ENCODE measurements at places on chromosomes 2 and 18.

DNA sequence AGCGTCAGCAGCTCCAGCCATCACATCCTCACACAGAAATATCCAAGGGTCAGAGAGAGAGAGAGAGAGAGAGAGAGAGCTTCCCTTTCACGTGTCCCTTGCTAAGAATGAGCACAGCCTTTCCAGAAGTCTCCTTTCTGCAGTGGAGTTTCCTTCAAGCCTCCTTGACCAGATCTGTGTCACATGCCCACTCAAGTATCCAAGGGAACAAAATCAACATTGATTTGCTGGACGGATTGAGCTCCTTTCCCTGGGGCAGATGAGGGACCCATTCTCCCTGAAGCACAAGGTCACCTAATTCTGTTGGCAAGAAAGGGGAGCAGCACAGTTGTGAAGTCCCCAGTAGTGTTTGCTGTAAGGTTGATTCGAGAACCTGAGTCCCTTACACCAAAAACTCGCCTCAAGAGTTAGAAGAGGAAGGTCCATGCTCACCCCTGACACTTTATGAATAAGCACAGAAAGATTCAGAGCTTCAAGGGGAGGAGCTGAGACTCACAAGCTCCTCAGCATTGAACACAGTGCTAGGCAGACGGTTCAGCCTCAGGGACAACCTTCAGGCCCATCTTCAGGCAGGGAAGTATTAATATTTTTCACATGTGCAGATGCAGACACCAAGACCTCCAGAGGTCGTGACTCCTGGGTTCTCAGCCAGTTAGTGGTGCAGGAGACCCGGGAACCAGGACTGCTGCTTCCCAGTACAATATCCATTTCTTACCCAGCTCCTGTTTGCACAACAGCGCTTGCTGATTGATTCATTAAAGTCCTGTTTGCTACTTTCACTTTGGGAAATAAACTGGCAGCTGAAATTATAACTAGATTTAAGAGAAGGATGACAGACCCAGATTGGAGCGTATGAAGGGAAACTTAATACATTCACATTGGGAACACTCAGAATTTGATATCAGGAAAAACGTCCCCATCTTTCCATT lies 38.2 kb upstream of the MARCO start:
- H3K27me3 ChIP-seq: no peaks in the 10 kb centered on the region
- no peak for DNase-seq
- no peak overlapping the region for H3K4me3 ChIP-seq
- H3K27ac ChIP-seq: no peak overlapping the region
- no peaks in the 10 kb centered on the region for H3K4me1 ChIP-seq
- no peaks in the 10 kb centered on the region for H3K36me3 ChIP-seq

DNA sequence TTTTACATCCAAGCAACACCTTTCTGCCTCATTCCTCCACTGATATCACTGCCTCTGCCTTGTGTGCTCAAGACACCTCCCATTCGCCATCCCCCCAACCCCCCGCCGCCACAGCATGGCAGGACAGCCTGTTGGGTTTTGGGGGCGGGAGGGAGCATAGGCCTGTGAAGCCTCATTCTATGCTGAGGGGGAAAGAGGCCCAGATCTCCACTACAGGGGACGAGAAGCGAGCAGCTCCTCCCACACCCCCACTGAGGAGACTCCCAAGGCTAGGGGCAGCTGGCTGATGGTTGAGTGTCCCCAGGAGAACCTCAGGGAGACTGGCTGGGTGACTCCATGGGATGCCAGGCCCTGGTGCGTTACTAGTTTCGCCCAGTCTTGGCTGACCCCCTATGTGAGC lies 214.3 kb upstream of the SIX2 start:
- no peaks in the 10 kb centered on the region for H3K4me1 ChIP-seq
- no peak overlapping the region for H3K4me3 ChIP-seq
- no peaks in the 10 kb centered on the region for H3K36me3 ChIP-seq
- H3K27ac ChIP-seq: no peak overlapping the region
- no peak for DNase-seq

GRCh38 chr18:43893001-43893637 lies 615.8 kb upstream of the SYT4 start:
- H3K27ac ChIP-seq: no peak overlapping the region
- H3K36me3 ChIP-seq: no peaks in the 10 kb centered on the region
- no peaks in the 10 kb centered on the region for H3K4me1 ChIP-seq
- no peak overlapping the region for H3K4me3 ChIP-seq
- DNase-seq: peak; percentile 12

DNA sequence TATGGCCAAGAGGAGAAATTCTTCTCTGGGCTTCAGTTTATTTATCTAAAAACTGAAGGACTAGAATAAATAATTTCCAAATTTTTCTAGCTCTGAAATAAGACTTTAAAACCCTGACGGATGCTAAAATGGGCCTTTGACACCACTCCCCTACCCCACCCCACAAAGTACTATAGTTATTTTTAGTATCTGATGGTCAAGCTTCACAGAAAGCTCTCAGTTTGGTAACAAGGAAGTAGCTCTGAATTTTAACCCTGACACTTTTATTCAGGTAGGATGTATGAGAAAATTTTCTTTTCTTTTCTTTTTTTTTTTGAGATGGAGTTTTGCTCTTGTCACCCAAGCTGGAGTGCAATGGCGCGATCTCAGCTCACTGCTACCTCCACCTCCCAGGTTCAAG lies 2.4 kb downstream of the RBKS start:
- no peaks in the 10 kb centered on the region for H3K36me3 ChIP-seq
- peaks cover 8% of the 10 kb centered on the region for H3K4me1 ChIP-seq
- H3K4me3 ChIP-seq: no peak overlapping the region
- H3K27me3 ChIP-seq: no peaks in the 10 kb centered on the region

DNA sequence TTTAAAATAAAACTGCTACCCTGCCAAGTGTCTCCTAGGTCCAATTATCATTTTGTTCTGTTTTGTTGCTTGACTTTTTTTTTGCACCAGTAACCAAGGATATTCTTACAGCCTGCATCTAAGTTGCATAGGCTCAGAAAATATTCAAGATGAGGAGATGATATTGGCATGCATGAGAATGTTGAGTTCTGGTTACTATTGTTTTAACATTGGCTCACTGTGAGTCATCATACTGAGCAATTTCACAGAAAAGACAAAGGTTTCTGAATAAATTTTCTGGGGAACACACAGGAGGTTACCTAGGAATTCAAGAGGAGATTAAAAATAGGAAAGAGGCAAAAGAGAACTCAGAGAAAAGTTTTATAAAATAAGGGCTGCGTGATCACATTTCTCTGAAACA lies 84.8 kb upstream of the POU3F3 start:
- H3K4me1 ChIP-seq: no peaks in the 10 kb centered on the region
- no peak overlapping the region for H3K27ac ChIP-seq
- H3K27me3 ChIP-seq: no peaks in the 10 kb centered on the region
- no peak for DNase-seq

- H3K4me1 ChIP-seq: no peaks in the 10 kb centered on the region
- H3K27ac ChIP-seq: no peak overlapping the region
- H3K36me3 ChIP-seq: no peaks in the 10 kb centered on the region
- H3K27me3 ChIP-seq: no peaks in the 10 kb centered on the region
- no peak for DNase-seq
Observed at GRCh38 chr18:56038171-56039030, 450.4 kb upstream of the TCF4 start.

DNA sequence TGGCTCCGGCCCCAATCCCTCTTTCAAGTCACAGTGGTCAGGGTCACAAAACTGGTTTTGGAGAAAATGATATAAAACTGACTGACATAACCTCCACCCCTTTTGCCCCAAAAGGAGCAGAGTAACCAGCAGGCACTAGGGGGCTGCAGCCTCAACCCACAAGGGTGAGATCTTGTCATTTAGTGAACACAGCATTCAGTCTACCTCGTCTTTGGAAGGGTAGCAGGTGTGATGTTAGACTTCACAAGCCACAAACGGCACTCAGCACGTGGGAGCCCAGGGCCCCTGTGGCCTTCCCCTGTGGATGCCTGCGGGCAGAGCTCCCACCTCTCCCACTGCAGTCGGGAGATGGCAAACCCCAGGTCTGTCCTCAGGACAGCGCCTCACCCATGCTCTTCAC lies 372.1 kb upstream of the MYT1L start:
- H3K27me3 ChIP-seq: no peaks in the 10 kb centered on the region
- H3K4me3 ChIP-seq: no peak overlapping the region
- H3K27ac ChIP-seq: no peak overlapping the region
- no peak for DNase-seq
- H3K36me3 ChIP-seq: no peaks in the 10 kb centered on the region
